ENCODE measurements at places on chromosomes 3 and 15. TPM values are rescaled to one million over a fixed set of nuclear protein-coding genes. Genes with fewer than 3 reads are reported as not detected.

The EAF1 gene
- total RNA-seq = 18.3 TPM

The HYAL1 gene
- 30.5 TPM for total RNA-seq

The ACP3 gene
- total RNA-seq = 5.6 TPM

The NR2E3 gene
- not detected for total RNA-seq

The GOLGA8O gene
- total RNA-seq = 1.2 TPM

The CHRFAM7A gene
- 8.9 TPM for total RNA-seq

The ITIH1 gene
- not detected for total RNA-seq

The IP6K2 gene
- 72.8 TPM for total RNA-seq

The ZDHHC23 gene
- total RNA-seq = 0.29 TPM
